MM.1S (cell line): ENCODE measurements at places on chromosomes 7 and 10.

- no peak for DNase-seq
Measured at GRCh38 chr10:75592791-75593643, 161.6 kb downstream of the LRMDA start.

- no peak for DNase-seq
Measured at GRCh38 chr7:90326500-90326899, 5.4 kb upstream of the FAM237B start.

GRCh38 chr7:28328146-28328545, 84.2 kb upstream of the CREB5 start:
- no peak for DNase-seq

GRCh38 chr10:72173619-72174296, 42.1 kb upstream of the ANAPC16 start:
- no peak for DNase-seq

DNA sequence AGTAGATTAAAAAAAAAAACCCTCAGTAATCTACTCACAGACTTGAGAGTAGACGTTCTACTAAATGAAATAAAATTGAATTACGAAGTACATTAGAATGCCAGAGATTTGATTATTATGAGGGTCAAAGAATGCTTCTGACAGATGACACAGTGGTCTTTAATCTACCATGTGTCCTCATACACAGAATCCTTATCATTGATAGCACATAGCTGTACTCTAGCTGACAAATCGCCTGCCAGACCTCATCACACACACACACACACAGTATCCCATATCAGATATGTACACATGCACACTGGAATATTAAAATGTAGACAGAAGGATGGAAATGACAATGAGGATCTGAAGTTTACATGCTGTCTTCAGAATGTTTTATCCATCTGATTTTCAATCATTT, 104.6 kb downstream of the SORCS1 start:
- DNase-seq: no peak

- no peak for DNase-seq
Measured at GRCh38 chr7:151735851-151736402, 141.0 kb downstream of the PRKAG2 start.

DNA sequence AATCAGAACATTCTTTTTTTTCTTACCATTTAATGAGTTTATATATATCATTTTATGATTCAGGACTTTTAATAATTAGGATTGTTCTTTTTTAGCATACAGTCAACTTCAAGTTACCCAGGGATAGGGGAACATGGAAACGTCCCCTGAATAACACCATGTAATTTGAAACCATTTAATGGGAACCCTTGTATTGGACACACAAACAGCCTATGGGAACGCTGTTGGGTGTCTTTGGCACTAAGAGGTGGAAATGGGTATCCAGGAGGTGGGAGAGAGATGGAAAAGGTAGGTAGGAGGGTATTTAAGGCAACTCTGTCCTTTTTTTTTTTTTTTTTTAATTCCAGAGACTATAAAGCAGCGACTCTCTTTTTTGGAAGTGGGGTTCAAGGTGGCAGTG, 2.6 kb downstream of the LUC7L2 start:
- DNase-seq: no peak

DNA sequence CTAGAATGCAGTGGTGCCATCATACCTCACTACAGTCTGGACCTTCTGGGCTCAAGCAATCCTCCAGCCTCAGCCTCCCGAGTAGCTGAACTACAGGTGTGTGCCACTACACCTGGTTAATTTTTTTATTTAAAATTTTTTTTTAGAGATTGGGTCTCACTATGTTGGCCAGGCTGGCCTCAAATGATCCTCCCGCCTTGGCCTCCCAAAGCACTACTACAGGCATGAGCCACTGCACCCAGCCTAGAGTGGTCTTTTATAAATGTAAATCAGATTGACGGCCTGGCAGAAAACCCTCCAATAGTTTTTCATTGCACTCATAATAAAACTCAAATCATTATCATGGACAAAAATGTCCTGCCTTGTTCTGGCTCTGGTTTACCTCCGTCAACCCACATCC, 201.7 kb upstream of the PLXNA4 start:
- DNase-seq: no peak

- no peak for DNase-seq
Measured at GRCh38 chr10:123759501-123760031, 93.4 kb downstream of the GPR26 start.

- no peak for DNase-seq
Measured at GRCh38 chr10:73083221-73083620, 13.4 kb downstream of the P4HA1 start.

DNA sequence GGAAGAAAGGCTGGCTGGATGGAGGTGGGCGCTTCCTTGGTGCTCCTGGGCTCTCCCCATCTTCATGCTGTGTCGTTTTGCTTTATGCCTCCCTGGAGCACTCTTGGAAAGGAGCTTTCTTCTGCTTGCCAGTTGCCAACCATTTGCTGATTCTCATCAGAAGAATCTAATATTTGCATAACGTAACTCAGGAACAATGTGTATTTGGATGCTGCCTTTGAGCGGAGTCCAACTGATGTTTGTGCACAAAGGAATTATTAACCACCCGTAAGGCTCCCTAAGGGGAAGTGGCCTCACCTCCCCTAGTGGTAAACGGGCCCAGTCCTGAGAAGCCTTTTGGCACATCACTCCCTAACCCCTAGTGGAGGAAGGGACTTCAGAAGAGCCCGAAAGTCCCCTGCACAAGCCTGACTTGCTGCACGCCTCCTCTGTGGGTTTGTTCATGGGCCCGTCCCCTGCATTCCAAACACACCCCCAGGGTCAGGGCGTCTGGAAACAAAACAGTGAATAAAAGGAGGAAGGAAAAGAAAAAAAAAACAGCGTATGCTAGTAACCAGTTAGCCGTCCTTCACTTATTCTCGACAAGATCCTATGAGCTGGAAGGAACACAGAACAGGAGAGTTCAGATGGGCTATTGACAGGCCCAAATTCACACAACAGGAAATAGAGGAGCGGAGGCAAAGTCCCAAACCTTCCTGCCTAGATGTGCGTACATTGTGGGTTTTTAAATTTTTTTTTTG, 602.2 kb downstream of the LRMDA start:
- no peak for DNase-seq

GRCh38 chr10:111656066-111656465, 527.5 kb downstream of the GPAM start:
- no peak for DNase-seq

GRCh38 chr7:75660566-75661215, 78.0 kb downstream of the HIP1 start:
- no peak for DNase-seq

DNA sequence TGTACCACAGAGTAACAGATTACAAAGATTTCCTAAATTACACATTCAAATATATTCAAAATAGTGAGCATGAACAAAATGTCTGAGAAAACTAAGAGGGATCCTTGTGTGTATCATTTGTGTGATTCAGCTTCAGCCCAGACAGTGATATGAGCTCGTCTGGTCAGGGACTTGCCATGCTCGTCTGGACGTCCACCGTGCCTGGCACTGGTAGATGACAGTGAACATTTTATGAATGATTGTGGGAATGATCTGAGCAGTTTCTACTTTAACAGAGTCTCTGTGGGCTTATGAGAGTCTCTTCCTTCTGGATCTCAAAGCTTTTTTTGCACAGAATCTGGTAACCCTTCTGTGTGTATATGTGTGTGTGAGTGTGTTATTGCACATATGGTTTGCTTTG, 34.2 kb upstream of the ANKRD2 start:
- no peak for DNase-seq

DNA sequence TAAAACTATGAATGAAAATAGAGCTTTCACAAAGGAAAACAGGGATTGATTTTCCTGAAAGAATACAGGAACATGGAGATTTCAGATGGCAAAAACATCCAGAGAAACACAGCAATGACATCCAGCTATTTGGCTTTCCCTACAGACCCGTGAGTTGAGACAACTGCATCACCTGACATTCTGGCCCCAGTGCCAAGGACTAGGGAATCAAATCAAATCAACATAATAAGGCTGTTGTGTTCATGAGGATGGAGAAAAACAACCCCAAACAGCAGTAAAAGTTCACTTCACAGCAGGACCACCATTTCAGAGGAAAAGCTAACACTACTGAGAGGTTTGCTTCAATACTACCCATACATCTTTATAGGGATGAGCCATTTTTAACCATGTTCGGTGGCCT, 25.5 kb downstream of the ETV1 start:
- no peak for DNase-seq

DNA sequence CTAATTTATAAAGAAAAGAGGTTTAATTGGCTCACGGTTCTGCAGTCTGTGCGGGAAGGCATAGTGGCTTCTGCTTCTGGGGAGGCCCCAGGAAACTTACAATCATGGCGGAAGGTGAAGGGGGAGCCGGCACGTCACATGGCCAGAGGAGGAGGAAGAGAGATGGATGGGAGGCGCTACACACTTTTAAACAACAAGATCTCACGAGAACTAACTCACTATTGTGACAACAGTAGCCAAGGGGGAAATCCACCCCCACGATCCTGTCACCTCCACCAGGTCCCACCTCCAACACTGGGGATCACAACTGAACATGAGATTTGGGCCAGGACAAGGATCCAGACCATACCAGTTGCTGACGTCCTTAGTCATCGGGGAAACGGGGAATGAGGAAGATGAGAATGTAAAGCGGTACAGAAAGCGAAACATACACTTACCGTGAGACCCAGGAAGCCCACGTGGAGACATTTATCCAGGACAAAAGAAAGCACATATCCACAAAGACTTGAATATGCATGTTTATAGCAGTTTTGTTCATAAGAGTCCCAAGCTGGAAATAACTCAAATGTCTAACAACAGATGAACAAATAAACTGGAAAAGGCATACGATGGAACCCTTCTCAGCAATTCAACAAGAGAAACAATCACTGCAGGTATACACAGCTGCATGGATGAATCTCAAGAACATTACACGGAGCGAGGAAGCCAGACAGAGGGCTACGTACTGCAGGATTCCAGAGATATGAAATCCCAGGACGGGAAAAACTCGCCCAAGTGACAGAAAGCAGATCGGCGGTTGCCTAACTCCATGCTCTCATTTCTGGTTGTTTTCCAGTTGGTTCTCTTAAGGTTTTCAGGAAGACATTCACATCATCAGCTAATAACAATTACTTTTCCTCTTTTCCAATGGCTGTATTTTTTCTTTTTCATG, 26.2 kb upstream of the INPP5A start:
- DNase-seq: no peak

GRCh38 chr7:73482746-73483145, 39.3 kb downstream of the BAZ1B start:
- no peak for DNase-seq

GRCh38 chr10:124071141-124071540, 22.3 kb downstream of the CHST15 start:
- peak; percentile 21 for DNase-seq

- DNase-seq: peak; percentile 88
Measured at GRCh38 chr10:124285587-124286527, 132.9 kb downstream of the OAT start.

DNA sequence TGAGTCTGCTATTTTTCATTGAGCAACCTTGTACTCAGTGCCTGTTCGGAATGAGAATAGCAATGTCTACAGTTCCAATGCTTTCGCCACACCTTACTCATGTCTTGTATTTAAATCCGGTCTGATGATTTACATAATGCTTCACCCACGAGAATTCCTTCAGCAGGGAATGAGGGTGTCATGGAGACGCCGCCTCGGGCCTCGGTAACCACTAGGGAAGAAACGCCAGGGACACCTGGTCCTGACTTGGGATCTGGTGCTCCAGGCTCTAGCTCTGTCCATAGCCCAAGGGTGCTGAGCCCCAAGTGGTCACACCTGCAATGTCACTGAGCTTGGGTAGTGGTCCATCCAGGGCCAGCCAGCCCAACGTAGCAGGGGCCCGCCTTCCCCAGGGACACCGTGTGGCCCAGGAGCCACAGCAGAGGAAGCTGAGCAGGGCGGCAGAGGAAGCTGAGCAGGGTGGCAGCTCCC, 37.4 kb downstream of the PRKAG2 start:
- no peak for DNase-seq

DNA sequence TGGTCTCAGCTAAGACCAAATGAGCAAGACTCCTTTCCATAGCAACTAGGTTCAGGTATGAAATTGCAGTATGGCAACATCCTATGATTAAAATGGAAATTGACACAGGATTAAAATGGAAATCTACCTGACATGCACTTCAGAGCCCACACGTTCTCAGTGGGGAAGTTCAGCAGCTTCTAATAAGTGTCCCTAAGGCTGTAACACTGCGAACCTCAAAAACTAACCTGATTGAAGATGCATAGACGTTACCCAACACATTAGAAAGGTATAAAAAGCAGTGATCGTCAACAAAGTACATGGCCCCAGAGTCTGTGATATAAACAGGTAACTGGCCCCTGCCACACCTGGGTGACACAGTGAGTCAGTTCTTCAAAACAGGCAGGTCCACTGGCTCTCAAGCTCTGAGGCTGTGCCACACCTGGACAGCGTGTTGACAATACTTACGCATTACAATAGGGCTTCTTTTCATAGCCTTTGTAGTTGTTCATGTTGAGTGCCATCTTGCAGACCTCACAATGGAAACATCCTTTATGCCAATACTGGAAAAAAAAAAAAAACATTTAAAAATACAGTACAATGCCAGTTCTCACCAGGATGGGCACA, 274.9 kb upstream of the NEBL start:
- no peak for DNase-seq

DNA sequence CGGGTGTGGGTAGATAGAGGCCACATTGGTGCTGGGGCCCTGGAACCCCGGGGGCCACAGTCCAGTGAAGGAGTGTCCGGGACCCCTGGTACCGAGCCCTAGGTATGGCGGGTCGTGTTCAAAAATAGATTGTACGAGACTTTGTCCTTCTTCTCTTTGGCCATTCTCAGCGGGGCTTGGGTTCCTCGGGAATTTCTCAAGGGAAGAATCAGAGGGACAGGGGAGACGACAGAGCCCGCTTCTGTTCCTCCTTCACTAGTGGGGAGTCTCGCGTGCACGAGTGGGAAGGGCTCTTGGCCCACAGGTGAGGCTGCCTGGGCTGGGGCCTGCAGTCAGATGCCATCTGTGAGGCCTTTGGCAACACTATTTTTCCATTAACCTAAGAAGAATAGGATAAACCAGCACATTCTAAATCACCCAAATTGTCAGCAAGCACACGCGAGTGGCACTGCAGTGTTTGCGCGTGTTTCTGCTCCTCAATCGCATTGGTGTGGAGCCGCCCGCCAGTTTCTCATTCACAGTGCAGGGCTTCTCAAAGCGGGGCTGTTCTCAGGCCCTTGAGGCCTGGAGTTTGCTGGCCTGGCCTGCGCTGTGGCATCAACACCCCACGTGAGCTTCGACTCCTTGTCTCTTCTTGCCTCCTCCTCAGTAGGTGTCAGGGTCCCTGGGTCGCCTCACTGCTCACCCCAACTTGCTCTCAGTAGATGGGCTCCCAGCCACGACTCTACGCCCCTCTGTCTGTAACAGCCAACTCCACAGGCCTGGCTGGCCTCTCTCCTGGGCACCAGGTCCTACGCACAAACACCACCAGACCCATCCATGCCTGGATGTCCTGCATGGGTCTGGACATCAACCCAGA, 187.6 kb upstream of the SHH start:
- DNase-seq: no peak
